ENCODE measurements at places on chromosomes 4 and X.
A peak's percentile ranks its signal among the peaks of the same experiment; 100 is the strongest.

DNA sequence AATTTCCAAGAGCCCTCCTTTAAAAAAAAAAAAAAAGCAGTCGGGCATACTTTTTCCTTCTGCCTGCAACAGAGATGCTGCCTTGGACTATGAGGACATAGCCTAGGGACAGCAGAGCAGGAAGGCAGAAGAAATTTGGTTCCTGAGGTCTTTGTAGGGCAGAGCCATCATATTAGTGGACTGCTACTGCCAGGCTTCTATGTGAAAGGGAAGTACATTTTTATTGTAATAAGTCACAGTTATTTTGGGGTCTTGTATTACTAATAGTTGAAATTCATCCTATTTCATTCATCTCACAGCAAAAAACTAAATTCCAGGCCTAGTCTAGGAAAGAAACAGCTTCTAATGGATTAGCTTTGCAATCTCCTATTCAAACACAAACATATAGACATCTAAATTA, 211.2 kb downstream of the NSUN7 start:
- DNase-seq, result no peak

- DNase-seq, result peak; percentile 52
Observed at GRCh38 chr4:144894573-144894972, 203.4 kb downstream of the ANAPC10 start.

DNA sequence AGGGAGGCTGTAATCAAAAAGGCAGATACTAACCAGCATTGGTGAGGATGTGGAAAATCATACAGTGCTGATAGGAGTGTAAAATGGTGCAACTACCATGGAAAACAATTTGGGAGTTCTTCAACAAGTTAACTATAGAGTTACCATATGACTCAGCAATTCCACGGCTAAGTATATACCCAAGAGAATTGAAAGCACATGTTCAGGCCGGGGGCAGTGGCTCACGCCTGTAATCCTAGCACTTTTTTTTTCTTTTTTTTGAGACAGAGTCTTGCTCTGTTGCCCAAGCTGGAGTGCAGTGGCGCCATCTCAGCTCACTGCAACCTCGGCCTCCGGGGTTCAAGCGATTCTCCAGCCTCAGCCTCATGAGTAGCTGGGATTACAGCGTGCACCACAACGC, 15.0 kb upstream of the CD99L2 start:
- no peak for DNase-seq

DNA sequence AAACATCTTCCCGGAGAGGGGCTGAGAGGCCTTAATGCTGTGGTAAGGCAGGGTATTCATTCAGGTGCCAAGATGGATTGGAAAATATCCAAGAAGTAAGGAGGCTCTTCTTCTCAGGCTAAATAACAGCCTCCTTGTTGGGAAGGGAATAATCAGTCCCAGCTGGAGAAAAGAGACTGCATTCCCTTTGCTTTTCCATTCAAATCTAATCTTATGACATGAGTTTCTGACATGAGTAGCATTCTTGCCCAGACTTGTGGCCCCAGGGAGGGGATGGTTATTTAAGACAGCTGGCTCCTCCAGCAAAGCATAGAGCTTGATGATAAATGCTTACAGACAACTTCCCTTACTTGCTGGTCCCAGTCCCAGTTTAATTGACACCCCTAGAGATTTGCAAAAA, 98.3 kb downstream of the DCLK2 start:
- DNase-seq, result no peak

- peak; percentile 20 for DNase-seq
Observed at GRCh38 chr4:57194068-57194611, 84.0 kb upstream of the IGFBP7 start.

DNA sequence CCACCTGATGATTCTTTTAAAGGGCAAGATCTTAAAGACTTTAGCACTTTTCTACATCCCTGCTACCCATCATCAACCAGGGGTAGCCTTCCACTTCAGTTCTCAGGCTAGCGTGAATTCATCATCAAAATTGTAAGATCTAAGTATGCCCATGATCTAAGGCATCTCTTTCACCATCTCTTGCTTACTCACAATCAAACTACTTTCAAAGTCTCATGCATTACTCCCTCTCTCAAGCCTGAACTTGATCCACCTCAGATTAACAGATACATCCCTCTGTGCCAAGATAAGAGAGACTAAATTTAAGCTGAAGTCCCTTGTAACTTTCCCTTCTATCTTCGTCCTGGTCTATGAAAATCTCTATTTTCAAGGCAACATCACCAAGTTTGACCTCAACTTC, 62.8 kb downstream of the DHX15 start:
- DNase-seq, result no peak

DNA sequence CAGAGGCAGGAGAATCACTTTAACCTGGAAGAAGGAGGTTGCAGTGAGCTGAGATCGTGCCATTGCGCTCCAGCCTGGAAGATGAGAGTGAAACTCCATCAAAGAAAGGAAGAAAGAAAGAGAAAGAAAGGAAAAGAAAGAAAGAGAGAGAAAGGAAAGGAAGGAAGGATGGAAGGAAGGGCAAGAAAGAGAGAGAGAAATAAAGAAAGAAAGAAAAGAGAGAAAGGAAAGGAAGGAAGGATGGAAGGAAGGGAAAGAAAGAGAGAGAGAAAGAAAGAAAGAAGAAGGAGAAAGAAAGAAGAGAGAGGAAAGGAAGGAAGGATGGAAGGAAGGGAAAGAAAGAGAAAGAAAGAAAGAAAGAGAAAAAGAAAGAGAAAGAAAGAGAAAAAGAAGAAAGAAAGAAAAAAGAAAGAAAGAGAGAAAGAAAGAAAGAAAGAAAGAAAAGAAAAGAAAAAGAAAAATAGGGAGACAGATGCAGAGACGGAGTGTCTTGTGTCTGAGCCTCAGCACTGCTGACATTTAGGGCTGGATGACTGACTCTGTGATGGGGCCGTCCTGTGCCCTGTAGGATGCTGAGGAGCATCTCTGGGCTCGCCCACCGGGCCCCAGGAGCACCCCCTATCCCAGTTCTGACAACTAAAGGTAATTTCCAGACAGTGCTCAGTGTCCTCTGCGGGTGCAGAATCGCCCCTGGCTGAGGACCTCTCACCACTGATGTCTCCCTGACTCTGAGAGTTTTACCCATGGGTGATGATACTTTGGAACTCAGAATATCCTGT, 61.7 kb downstream of the CRLF2 start:
- no peak for DNase-seq

DNA sequence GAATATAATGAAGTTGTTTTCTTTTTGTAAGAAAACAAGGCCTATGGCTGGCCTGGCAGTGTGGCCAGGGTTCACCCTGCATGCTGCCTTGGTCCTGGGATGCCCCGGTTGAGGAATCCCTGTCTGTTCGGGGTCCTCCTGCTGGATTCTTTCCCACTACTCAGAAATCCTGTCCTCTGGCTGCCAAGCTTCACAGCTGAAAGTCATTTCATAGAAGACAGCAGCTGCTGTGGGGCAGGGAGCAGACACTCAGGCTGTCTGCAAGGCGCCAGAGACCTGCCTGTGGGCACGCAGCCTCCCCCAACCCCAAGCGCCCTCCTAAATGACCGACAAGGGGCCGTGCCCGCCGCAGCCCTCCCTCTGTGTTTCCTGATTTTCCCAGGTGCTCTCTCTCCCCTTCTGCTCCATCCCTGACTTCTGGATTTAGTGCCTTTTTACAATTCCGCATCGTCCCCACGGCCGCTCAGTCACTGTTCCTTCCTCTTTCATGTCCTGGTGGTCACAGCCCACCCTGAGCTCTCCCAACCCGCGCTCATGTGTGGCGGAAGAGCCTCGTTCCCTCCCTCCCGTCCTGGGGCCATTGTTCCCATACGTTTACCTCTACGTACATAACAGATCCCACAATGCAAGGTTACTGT, 27.5 kb downstream of the ZFYVE28 start:
- DNase-seq, result no peak

GRCh38 chrX:69034451-69034850, 130.8 kb downstream of the PJA1 start:
- DNase-seq, result no peak

GRCh38 chr4:122997463-122998101, 75.2 kb upstream of the NUDT6 start:
- DNase-seq, result no peak

- no peak for DNase-seq
Observed at GRCh38 chr4:54041100-54041499, 23.3 kb downstream of the CHIC2 start.

DNA sequence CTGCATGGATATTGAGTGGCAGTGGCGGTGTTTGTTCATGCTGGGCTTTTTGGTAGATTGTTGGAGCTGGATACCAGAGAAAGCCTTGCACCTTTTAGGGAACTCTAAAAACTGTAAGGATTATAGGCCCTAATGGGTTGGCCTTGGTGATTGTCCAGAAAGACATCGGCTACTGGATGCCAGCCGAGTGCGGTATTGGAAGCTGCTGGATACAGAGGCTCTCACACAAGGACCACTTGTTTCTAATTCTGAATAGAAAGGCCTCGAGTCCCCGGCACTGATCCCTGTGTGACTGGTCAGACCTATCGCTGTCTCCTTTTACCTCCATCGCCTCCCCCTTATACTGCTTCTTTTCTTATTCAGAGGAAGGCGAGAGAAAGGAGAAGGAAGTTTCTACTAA, 27.3 kb upstream of the SCOC start:
- no peak for DNase-seq

GRCh38 chr4:24382381-24382780, 202.0 kb downstream of the DHX15 start:
- DNase-seq, result peak; percentile 98

- DNase-seq, result no peak
Observed at GRCh38 chr4:124535003-124535402, 177.5 kb downstream of the ANKRD50 start.

DNA sequence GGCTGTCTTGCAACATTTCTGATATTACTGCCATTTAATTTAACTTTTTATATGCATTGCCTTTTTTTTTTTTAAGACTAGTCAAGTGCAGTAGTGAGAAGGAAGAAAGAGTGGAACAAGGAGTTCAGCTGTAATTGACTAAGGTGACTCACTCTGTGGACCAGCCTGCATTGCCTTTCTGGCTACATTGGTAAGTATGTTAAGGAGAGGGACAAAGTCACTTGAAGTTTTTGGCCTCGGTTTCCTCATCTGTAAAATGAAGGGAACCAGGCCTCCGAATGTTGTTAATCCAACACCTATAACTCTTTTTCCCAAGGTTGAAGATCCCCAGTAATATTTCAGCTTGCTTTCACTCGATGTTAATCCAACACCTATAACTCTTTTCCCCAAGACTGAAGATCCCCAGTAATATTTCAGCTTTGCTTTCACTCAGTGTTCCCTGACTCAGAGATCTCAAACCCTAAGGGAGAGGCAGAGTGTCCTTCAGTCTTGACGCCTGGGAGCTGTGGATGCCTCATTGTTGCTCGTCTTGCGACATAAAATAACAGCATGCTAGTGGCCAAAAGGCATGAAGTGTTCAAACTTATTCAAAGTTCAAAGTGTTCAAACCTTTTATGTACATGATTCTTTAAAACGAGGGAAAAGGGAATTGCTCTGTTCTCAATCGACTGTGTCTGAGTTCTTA, 102.0 kb downstream of the SORBS2 start:
- DNase-seq, result peak; percentile 48

DNA sequence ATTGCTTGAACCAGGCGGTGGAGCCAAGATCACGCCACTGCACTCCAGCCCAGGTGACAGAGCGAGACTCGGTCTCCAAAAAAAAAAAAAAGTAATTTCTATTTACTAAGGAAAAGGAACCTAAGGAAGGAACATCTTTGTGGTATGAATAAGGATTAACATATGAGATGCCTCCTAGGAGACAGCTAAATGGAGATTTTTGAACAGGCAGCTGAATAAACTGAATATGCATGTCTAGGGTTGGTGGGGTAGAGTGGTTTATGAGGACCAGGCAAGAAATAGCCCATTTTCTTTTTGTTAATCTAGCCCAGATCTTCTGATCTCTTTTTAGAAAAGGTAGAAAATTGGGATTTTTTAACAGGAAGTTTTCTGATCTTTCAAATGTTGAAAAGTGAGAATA, 59.9 kb upstream of the TBC1D14 start:
- DNase-seq, result no peak

- no peak for DNase-seq
Observed at GRCh38 chr4:121788896-121789295, 12.2 kb upstream of the EXOSC9 start.

DNA sequence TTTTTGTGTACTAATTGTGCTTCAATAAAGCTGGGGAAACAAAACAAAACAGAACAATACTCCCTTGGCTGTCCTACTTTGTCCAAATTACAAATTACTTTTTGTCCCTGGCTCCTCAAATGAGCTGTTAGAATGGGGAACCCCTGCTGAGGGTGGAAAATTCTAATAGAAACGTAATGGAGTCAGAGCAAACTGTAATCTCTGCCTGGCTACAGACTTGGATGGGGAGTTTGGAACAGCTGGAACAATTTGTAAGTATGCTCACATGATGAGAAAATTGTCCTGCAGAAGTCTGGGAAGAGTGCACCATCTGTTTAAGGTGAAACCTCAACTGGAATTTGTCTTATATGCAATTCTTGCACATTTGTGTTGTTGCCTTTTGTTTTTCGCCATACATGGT, 364.4 kb upstream of the CLNK start:
- DNase-seq, result no peak

DNA sequence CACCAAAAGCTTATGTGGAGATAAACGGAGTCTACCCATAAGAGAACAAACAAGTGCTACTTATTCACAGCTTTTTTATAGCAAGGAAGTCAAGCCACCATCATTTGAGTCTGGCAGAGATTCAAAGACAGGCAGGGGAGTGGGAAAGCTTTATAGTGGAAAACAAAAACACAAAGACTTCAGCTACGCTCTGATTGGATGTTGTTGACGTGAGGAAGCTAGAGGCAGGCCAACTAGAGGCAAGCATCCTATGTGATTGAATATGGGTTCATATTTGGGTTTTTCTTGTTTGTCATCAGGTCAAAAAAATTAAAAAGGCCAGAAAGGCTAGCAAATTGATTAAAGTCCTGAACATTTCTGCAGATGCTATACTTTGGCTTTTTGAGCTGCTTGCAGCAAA, 719 bp upstream of the TCEAL4 start:
- DNase-seq, result no peak

DNA sequence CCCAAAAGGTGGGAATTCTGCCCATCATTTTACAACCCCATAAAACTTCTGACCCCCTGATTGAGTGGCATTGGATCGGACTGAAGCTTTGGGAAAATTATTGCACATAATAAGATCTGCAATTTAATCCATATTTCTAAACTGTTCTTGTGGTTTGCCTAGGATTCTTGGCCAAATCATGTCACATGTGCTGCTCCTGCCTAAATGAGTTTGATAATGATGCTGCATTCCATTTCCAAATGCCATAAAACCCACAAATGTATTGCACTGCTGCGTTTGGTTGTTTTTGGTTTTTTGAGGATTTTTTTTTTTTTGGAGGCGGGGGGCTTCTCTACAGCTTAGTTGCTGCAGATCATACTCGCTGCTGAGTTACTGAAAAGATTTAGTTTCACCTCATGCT, 153.6 kb downstream of the QDPR start:
- DNase-seq, result no peak

GRCh38 chrX:118189000-118189399, 72.4 kb upstream of the KLHL13 start:
- no peak for DNase-seq

- no peak for DNase-seq
Observed at GRCh38 chr4:160371446-160371845, 1268.6 kb downstream of the RAPGEF2 start.

GRCh38 chr4:47762376-47763266, 75.2 kb downstream of the CORIN start:
- DNase-seq, result no peak

GRCh38 chrX:133715715-133716114, 269.7 kb downstream of the GPC3 start:
- DNase-seq, result no peak

- DNase-seq, result no peak
Observed at GRCh38 chr4:3079694-3080123, 5.2 kb downstream of the HTT start.
